ENCODE measurements at places on chromosomes 1 and 21.

- no peak for DNase-seq
Measured at GRCh38 chr1:96416701-96417444, 304.7 kb upstream of the PTBP2 start.

DNA sequence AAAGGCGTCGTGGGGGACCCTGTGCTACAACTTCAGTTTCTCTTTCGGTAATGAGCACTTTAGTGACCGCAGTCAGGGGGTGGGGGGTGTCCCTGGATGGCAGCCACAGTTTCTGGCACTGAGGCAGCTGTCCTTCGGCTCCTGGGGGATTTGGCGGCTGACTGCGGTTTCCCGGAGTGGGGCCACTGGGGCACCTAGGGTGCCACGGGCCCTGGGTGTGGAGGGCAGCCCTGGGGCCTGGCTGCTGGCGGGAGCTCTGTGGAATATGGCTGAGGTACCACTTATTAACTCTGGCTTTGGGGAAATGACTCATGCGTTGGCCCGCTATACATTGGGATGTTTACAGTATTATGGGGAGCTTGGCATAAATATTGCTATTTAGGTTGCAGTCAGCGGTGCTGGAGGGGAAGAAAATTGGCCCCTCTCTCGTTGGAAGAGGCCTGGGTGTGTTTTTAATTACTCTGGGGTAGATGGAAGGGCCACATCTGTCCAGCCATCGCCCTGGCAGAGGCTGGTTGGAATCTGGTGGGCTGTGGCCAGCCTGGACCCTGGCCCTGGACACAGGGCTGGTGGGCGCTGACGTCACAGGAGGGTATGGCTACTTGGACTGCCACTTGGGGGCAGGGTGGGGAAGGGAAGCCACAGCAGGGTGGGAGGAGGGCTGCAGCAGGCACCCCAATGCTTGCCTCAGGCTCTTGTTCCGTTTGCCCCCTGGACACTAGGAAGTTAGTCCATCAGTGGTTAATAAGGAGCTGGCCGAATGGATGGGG lies 2.0 kb downstream of the EPHB2 start:
- DNase-seq, result no peak

- DNase-seq, result no peak
Measured at GRCh38 chr1:157288996-157289395, 150.8 kb upstream of the ETV3 start.

DNA sequence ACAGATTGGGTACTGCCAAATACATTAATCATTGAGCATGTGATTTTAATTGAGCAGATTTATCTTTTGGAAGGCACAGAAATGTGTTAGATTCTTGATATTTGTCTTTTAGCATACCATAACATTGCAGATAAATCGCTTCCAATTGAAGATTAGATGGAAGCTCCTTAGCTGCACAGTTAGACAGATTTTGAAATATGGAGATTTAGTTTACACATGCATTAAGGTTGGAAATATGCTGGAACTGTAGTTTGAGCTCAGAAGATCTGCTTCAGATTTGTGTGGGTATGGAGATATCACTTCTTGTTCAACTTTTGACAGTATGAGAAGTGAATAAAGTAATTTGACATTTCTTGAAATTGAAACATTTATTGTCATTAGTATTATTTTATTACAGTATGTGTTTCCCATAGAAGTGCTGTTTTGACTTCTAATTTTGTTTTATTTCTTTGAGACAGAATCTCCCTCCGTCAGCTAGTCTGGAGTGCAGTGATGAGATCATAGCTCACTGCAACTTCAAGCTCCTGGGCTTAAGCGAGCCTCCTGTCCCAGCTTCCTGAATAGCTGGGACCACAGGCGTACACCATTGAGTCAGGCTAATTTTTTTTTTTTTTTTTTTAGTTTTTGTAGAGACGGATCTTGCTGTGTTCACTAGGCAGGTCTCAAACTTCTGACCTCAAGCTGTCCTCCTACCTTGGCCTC lies 29.1 kb downstream of the THRAP3 start:
- no peak for DNase-seq

DNA sequence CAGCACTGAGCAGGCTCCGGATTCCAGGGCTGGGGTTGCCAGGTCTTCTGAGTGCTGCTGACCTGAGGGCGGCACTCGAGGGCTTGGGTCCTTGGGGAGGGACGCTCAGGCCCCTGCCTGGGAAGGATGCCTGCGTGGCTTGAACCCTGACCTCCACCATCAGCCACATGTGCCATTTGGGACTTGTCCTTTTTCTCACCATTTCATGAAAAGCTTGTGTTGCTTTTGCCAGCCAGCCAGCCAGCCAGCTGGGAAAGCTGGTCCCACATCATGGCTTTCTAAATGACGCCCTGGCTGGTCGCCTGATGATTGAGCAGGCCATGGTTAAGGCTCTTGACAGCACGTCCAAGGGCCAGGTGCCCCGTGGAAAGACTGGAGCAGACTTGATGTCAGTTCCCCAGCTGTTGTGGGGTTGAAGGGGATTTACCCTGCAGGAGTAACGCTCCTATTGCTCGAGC lies 168.7 kb downstream of the CAMTA1 start:
- no peak for DNase-seq

GRCh38 chr1:59218521-59219236 lies 78.2 kb upstream of the FGGY start:
- DNase-seq, result no peak

DNA sequence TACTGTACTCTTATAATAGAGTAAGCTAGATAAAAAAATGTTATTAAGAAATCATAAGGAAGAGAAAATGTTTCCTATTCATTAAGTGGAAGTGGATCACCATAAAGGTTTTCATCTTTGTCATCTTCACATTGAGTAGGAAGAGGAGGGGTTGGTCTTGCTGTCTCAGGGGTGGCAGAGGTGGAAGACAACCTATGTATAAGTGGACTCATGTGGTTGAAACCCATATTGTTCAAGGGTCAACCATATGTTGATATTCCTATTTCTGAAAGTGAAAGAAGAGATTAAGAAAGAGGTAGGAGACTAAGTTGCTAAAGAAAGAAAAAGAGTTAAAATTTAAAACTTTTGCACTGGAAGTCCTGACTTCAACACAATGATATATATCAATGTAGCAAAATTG lies 4.9 kb upstream of the ZP4 start:
- DNase-seq, result no peak

GRCh38 chr1:27662707-27663393 lies 9.1 kb downstream of the IFI6 start:
- DNase-seq, result peak; percentile 12

DNA sequence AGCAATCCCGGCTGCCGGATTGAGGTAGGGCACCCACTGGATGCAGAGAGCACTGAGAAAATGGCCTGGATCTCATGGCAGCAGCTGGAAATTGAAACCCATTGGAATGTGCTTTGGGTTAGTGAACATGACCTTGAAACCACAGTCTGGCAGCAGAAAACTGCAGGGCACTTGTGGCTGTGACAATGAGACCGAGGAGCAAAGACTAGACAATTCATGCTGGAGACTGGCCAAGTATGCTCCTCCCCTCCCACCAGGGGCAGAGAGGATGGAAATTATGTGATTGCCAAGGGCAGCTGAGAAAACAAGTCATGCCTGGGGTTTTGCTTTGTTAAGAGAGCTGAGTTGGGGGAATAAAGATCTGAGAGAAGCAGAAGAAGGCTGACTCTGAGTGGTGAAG lies 60.7 kb downstream of the ZNF697 start:
- DNase-seq, result no peak

DNA sequence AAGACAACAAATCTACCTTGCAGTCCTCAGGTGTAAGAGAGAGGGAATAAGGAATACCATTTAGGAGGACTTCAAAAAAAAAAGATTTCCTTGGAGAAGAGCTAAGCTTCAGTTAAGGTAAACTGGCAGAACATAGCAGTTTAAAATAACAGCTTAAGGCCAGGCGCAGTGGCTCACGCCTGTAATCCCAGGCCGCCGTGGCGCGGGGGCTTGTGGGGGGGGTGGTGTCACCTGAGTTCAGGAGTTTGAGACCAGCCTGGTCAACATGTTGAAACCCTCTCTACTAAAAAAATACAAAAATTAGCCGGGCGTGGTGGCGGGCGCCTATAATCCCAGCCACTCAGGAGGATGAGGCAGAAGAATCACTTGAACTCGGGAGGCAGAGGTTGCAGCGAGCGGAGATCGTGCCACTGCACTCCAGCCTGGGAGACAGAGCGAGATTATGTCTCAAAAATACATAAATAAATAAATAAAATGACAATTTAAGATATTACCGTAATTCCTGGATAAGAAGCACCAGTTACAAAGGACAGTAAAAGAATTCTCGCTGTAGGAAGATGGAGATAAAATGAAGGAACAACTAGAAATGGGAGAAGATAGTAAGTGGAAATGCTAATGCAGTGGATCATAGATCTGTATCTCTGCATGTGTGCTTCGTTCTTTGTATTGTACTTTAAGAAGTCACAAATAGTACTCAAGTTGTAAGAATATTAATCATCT lies 1140.2 kb downstream of the NCAM2 start:
- no peak for DNase-seq

GRCh38 chr1:14572861-14573260 lies 25.6 kb upstream of the KAZN start:
- no peak for DNase-seq

DNA sequence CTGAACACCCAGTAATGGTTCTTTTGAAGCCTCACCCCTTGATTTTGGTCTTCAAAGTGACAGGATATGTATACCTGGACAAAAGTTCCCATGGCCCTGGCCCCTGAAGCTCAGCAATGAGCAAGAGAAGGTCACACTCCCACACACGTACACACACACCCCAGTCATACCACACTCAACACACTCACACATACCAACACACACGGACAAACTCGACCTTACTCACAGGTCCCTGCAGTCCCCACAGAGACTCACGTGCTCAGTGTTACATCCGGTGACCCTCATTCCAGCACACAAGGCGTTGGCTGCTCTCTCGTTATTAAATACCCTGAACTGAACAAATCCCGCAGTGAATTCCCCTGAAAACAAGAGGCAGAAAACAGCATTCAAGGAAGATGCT lies 5.9 kb downstream of the ITLN1 start:
- DNase-seq, result no peak

DNA sequence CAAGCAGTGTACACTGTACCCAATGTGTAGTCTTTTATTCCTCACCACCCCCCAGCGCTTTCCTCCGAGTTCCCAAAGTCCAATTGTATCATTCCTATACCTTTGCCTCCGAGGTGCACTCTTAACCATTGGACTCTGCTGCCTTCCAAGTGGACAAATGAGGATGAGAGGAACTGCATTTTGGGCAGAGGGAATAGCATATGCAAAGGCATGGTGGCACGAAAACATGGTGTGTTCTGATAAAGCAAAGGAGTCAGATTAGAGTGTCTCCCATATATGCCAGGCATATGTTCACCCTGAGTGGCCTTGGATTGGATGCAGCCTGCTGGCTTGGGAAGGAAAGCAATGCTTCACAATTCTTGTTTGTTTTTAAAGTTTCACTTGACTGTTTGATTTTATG lies 25.5 kb downstream of the FGGY start:
- no peak for DNase-seq

- no peak for DNase-seq
Measured at GRCh38 chr1:210254298-210254697, 21.7 kb downstream of the SERTAD4 start.

DNA sequence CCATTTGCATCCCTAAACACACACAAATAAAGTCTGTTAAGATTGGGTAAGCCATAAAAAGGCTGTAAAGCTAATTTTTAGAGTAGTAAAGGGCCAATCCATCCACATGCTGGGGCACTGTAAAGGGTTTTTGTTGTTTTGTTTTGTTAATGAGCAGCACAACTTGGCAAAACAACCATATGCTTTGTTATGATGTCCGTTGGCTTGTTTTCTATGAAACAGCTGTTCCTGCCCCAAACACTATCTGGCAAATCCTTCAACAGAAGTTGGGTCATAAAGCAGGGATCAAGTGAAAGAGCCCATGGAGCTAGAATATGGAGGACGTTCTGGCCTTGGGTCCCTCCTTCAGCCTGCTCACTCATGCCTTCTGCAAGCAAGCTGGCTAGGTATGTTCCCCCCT lies 183.6 kb downstream of the APP start:
- DNase-seq, result no peak

- no peak for DNase-seq
Measured at GRCh38 chr1:62224182-62224581, 29.5 kb downstream of the L1TD1 start.

DNA sequence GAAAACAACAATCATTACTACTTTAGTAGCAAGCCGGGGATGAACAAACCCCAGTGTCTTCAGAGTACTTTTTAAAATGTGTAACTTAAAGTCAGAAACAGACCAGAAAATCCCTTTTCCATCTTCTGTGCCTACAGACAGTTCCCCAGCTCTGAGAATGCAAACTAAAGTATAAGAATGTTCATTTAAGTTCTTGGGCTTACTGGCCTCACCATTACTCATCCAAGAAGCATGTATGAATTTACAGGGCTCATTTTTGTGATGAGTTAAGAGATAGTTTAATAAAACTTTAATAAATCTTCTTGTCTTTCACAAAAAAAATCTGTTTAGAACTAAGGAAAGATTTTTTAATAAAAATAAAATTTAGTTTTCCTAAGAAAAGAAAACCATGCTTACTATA lies 4.6 kb downstream of the LPGAT1 start:
- no peak for DNase-seq

- DNase-seq, result no peak
Measured at GRCh38 chr1:200628223-200628881, 7.8 kb upstream of the KIF14 start.

DNA sequence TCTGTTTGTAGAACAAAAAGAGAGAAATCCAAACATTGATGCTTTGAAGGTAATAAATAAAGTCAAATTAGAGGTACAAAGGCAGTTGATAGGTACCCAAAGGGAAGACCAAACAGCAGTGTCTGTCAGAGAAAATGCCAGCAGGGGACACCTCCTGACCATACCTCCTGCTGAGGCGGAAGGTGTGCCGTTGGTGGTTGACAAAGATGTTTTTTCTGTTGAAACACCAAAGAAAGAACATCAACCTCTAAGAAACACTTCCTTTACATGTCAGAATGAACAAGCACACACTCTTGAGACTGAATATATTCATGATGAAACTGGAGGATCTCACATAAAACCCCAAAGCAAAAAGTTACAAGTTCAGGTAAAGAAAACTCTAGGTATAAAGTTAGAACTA lies 128.3 kb downstream of the MACF1 start:
- DNase-seq, result no peak

GRCh38 chr1:164051782-164052181 lies 507.2 kb upstream of the PBX1 start:
- no peak for DNase-seq

GRCh38 chr1:63892632-63893395 lies 119.0 kb downstream of the ROR1 start:
- no peak for DNase-seq

DNA sequence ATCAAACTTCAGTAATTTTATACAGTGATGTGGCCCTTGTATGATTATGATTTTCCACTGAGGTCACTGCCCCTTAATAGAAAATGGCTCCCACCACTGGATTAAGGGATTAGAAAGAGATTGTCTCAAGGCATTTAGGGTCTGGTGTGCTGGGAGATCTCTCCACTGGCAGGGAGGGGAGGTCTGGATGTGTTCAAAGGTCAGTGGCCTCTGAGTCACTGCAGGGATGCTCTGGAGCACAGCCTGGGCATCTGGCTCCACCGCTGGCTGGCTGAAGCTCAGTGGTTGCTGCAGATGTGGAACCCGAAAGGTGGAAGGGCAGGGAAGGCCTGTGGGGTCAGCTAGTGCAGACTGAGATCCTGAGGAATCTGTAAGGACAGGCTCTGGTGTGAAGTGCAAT lies 18.3 kb upstream of the CHI3L1 start:
- DNase-seq, result no peak

GRCh38 chr1:21623410-21623961 lies 45.7 kb downstream of the RAP1GAP start:
- no peak for DNase-seq
